SK-N-SH (cell line): ENCODE measurements at places on chromosomes 2 and 18.

GRCh38 chr2:24160761-24161160 lies 14.1 kb upstream of the FAM228A start:
- DNase-seq = no peak

- no peak for DNase-seq
These were observed 7.7 kb downstream of the RASGRP3 start for GRCh38 chr2:33484042-33484621.

DNA sequence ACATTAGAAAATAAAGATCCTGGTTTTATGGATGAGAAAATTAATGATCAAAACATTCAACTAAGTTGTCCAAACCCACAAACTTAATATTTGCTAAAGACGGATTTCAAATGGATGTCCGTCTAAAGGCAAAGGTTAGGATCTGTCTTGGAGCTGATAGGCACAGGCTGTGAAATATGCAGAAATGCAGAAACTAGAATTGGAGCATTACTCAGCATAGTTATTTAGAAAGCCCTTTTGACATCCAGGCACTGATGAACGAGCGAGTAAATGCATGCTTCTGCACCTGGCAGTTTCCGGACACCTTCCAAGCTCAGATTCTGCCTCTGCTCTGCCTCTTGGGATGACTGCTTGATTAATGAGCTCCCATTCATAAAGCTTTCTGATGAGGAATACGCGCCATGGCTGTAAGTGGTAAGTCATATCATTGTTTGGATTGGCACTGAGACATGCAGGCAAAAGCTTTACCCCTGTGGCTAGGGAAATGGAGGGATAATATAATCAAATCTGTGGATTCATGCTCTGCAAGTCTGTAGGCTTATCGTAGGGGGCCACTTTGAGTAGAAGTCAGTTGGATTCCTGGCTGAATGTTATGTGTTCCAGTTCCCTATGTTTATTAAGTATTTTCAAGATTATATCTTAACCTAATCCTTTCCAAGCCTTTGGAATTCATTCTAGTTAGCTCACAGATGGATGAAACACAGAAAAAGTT lies 2176.3 kb upstream of the CELF4 start:
- DNase-seq = peak; percentile 53

- DNase-seq = peak; percentile 50
These were observed 109.3 kb upstream of the LYPD1 start for GRCh38 chr2:132779206-132779721.

GRCh38 chr18:29248805-29249204 lies 1071.9 kb upstream of the CDH2 start:
- DNase-seq = no peak

GRCh38 chr2:1927896-1928568 lies 183.7 kb upstream of the PXDN start:
- no peak for DNase-seq

DNA sequence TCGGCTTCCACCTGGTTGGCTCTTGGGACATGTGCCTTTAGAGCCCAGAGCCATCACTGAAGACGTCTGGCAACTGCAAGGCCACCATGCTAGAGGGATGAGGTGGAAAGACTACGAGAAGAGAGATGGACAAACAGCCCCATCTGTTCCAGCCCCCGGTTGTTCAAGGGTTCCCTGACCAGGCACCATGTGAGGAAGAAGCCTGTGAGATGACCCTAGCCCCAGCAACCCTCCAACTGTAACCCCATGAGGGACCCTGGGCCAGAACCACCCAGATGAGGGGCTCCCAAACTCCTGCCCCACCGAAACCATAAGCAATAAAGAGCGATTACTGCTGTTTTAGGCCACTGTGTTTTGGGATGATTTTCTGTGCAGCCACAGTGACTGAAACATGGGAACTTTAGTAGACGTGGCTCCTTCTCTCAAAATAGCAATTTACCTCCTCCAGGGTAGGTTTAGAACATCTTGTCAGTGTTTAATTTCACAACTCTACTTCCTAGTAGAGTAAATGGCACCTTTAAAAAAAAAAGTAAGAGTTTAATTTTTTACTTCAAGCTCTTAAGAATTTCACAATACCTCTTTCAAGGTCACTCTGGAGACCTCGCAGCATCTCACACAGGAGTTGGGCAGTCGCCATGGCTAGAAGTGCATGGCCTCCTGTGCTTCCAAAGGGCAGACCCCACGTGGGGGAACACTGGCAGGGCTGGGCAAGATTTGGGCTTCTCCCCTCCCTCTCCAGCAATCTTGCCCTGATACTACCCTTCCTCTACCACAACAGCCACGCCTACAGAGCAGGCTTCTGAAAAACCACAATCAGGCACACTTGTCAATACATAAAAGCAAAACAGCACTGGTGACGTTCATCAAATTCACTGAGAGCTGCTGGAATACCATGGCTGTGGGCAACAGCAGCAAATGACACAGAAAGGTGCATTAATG lies 48.8 kb downstream of the TMEM163 start:
- no peak for DNase-seq

- DNase-seq = no peak
These were observed 665.3 kb downstream of the STK39 start for GRCh38 chr2:167581961-167582574.

DNA sequence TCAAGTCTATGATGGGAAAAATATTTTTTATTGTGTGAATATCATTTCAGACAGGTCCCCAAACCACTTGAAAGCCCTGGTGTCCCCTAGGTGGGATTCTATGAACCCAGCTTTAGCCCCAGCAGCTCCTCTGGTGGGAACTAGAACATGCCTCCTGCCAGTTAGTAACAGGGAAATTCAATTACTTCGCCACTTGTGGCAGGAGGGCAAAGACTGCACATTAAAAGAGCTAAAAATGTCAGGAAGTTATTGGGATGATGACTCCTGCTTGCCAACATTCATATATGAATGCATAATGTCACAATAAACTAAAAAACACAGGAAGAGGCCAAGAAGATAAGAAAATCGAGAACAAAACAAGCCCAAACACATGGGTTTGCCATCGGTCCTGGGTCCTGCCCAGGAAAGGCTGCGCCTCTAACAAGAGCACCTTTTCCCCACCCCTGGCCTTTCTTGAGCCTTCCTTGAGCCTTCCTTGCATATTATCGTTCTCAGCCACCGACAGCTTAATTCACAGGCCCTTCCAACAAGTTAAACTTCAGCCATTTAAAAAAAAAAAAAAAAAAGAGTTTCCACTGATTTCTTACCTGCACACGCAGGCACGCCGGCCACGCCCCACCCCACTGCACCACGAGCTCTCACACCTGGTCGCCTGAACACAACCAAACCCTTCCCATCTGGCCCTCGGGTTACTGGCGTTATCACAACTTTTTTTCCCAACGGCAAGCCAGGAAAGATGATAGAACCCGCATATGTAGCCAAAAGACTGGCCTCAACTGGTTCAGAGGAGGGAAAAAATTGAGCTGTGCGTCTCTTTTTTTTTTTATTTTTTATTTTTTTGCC lies 23.4 kb downstream of the BCL11A start:
- peak; percentile 30 for DNase-seq

DNA sequence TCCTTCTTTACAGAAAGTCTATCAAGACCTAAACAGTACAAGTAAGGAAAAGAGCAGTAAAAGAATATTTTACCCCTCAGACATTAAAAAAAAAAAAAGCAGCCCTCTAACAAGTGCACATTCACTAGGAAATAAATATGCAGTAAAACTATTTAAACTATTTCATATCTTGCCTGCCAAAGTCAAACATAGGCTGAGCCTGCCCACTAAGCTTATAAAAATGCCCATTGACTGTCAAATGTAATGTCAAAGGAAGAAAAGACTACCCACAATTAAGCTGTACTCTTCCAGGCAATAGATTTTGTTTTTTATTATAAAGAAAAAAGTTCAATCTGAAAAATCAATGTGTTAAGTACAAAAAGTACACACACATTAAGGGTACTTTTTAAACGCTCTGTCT lies 11.8 kb downstream of the ALS2 start:
- DNase-seq = no peak

DNA sequence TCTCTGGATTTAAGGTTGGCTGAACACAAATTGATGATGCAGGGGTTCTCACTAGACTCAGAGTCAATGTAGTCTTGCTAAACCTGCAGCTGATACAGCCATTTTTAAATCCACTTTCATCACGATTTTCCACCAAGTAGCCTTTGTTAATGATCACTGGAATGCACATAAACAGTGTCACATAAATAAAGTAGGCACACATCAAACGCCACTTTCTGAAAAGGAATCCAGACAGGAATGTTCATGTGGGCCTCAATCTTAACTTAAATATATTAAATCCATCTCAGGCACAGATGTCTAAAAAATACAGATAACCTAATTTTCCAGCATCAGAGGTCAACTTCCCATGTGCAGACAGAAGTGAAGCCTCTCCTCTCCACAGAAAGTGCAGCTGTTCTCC lies 58.3 kb downstream of the LAMA1 start:
- DNase-seq = peak; percentile 17

DNA sequence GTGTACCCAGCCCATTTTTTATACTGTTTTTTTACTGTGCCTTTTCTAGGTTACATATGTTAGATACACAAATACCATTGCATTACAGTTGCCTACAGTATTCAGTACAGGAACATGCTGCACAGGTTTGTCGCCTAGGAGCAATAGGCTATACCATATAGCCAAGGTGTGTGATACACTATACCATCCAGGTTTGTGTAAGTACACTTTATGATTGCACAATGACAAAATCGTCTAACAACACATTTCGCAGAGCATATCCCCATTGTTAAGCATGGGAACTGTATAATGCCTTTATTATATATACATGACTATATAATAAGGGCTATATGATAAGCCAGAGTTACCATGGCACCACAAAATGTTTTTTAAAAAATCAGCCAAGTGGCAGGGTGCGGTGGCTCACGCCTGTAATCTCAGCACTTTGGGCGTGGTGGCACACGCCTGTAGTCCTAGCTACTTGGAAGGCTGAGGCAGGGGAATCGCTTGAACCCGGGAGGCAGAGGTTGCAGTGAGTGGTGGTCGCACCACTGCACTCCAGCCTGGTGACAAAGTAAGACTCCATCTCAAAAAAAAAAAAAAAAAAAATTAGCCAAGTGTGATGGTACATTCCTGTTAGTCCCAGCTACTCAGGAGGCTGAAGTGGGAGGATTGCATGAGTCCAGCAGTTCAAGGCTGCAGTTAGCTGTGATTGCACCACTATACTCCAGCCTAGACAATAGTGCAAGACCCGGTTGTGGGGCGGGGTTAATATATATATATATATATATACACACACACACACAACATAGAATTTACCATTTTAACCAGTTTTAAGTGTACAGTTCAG lies 2.8 kb upstream of the CENPA start:
- no peak for DNase-seq

- DNase-seq = no peak
These were observed 7.4 kb upstream of the CYB5A start for GRCh38 chr18:74299162-74299561.

- no peak for DNase-seq
These were observed 159.1 kb downstream of the GALNT1 start for GRCh38 chr18:35740656-35741055.

DNA sequence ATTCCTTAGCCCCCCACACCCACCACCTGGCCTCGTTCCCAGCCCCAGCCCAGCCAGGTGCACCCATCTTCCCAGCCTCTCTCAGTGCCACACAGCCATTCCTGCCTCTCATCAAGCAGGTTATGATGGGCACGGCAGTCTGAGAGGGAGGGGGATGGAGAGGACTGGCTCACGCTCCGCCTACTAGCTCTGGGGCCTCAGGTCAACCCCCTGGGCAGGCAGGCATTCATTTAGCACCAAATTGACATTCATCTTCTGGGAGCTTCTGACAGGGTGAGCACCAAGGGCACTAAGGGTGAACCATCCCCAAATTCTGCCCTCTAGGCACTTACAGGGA lies 66.2 kb upstream of the FOSL2 start:
- no peak for DNase-seq

DNA sequence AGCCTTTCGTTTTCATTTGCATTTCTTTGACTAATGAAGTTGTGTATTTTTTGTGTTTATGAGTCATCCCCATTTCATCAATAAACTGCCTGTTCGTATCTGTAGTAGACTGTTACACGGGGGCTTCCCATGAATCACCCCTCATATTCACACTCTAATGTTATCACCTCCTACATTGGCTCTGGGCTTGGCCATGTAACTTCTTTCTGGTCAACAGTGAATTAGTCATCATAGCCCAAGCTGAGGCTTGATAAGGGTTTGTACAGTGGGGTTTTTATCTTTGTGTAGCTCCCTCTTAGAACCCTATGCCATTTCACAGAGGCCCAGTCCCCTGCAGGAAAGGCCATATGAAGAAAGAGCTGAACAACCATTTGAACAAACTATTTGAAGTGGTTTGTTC lies 151.0 kb downstream of the CCBE1 start:
- no peak for DNase-seq

GRCh38 chr2:71612581-71613402 lies 159.4 kb downstream of the DYSF start:
- peak; percentile 8 for DNase-seq

- no peak for DNase-seq
These were observed 8.1 kb upstream of the RAB17 start for GRCh38 chr2:237598468-237599208.

- peak; percentile 31 for DNase-seq
These were observed 130.2 kb downstream of the SMAD2 start for GRCh38 chr18:47800248-47800647.

DNA sequence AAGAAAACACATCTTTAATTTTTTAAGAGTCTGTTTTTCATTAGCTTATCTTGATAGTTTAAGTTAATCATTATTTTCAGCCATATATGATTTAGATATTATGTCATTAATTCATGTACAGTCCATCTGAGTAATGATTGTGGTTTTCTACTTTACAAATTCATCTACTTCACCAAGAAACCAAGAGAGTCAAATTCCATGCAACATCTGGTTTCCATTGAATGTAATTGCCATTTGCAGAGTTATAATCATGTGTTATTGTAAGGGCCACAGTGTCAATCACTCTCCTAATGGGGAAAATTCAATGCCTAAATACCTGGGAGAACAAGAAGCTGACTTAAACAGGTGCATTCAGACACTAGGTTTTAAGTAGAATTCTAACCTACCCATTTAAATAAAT lies 217.2 kb upstream of the OSR1 start:
- DNase-seq = no peak

GRCh38 chr18:48897531-48897930 lies 53.2 kb downstream of the SMAD7 start:
- no peak for DNase-seq

- DNase-seq = no peak
These were observed 69.0 kb downstream of the CTAGE1 start for GRCh38 chr18:22348521-22349316.

DNA sequence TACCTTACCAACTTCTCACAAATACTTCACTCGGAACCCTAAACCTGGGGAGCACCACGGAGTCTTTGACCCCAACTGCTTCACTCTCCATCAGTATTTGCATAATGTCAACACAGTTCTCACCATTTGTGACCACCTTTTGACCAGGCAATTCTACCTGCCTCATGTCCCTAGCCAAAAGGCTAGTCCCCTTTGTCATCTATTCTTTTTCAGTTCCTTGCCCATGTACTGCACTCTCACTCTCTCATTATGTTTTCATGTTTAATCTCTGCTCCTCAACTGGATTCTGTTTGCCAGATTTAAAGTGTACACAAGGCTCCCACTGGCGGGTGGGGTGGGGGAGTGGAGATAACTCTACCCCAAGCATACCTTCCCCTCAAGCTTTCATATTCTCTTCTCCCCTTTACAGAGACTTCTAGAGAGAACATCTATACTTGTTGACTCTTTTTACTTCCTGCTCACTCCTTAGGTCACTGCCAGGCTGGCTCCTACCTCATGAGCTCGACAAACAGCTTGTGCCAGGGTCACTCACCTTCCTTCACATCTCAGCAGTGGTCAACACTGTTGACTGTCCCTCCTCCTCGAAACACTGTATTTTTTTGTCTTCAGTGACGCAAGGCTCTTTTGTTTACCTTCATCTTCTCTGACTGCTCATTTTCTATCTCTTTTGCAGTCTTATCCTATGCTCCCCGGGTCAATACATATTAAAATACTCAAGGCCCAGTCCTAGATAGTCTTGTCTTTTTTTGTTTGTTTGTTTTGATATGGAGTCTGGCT lies 88.7 kb upstream of the MAP4K3 start:
- DNase-seq = no peak
